GM23338 (cell line): ENCODE measurements at places on chromosomes 1 and 21. TPM values are rescaled to one million over a fixed set of nuclear protein-coding genes. Genes with fewer than 3 reads are reported as not detected.

DNA sequence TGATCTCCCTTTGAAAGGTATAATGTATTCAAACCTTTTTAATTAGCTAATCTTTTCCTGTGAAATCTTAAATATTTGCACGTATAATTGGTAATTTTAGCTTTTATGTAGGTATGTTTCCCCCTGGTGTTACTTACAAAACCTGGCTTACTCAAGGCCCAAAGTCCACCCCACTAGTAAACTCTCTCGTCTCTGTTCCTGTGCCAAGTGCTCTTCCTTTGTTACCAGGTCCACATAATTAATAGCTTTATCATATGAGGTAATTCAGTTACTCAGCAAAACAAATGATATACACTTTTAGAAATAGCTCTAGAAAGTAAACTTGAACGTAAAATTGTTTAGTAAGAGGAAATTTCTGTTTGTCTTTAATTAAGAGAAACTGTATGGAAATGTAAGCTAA, 36.7 kb downstream of the NFIA start:
- H3K4me1 ChIP-seq = peaks cover under 1% of the 10 kb centered on the region; the same call in 1 of the 2 replicates
- no peaks in the 10 kb centered on the region for H3K36me3 ChIP-seq
- DNase-seq = no peak
- no peak overlapping the region for H3K27ac ChIP-seq

Gene COL6A1
- total RNA-seq = 151 and 180 TPM in 2 replicates

DNA sequence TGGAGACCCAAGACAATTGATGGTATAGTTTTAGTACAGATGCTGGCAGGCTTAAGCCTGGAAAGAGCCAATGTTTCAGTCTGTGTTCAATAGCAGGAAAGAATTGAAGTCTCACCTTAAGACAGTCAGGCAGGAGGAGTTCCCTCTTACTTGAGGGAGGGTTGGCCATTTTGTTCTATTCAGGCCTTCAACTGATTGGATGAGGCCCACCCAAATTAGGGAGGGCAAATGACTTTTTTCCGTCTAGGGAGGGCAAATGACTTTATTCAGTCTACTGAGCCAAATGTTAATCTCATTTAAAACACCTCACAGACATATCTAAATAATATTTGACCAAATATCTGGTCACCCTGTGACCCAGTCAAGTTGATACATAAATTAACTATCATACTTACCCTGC, 31.4 kb upstream of the ELAVL4 start:
- H3K36me3 ChIP-seq = no peaks in the 10 kb centered on the region
- no peak for DNase-seq
- no peaks in the 10 kb centered on the region for H3K27me3 ChIP-seq
- H3K27ac ChIP-seq = no peak overlapping the region
- H3K4me1 ChIP-seq = no peaks in the 10 kb centered on the region

Gene IGFN1
- total RNA-seq = not detected in 2 replicates

- H3K4me3 ChIP-seq = no peak overlapping the region
- no peak for DNase-seq
- no peaks in the 10 kb centered on the region for H3K36me3 ChIP-seq
- H3K27ac ChIP-seq = no peak overlapping the region
- H3K27me3 ChIP-seq = no peaks in the 10 kb centered on the region
- no peaks in the 10 kb centered on the region for H3K4me1 ChIP-seq
Observed at GRCh38 chr1:153429266-153430165, 13.2 kb downstream of the S100A7A start.

GRCh38 chr1:186858923-186859322, 30.2 kb downstream of the PLA2G4A start:
- H3K4me1 ChIP-seq = no peaks in the 10 kb centered on the region
- H3K36me3 ChIP-seq = no peaks in the 10 kb centered on the region
- H3K4me3 ChIP-seq = no peak overlapping the region
- DNase-seq = no peak
- H3K27ac ChIP-seq = no peak overlapping the region

DNA sequence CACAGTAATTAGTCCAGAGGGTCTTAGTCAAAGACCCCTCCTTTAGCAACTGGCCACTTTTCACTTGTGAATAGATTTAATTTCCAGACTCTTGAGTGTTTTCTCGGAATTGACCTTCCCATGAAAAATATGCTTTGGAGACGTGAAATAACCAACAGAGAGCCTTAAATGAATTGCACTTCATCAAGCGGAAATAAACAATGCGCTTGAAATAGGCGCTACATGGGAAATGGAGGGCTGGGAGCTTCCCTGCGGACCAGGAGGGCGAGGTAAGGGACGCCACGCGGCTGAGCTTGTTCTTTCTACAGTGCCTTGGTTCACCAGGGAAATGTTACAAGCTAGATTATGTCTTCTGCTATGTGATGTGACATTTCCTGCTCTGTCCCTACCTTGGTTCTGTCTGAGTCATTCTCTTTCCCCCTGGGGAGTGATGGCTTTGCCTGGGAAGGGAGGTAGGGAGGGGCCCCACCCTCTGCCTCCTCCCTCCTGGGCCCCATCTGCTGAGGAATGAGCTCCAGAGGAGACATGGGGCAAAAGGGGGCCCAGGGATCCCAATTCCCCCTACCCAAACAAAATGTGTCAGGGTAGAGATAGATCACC, 619.3 kb downstream of the PTPRU start:
- no peak for DNase-seq
- no peak overlapping the region for H3K27ac ChIP-seq
- H3K4me3 ChIP-seq = no peak overlapping the region
- no peaks in the 10 kb centered on the region for H3K27me3 ChIP-seq

- no peak overlapping the region for H3K4me3 ChIP-seq
- peaks cover 23% of the 10 kb centered on the region; the same call in 1 of the 2 replicates for H3K36me3 ChIP-seq
- no peaks in the 10 kb centered on the region for H3K4me1 ChIP-seq
- H3K27me3 ChIP-seq = no peaks in the 10 kb centered on the region
- H3K27ac ChIP-seq = no peak overlapping the region
- DNase-seq = no peak
Observed at GRCh38 chr1:165899461-165899941, 72.1 kb downstream of the UCK2 start.

Gene OSCP1
- total RNA-seq = 0.58 and 2.2 TPM in 2 replicates

GRCh38 chr1:29700491-29700890, 464.2 kb downstream of the PTPRU start:
- no peak for DNase-seq
- H3K27me3 ChIP-seq = no peaks in the 10 kb centered on the region
- no peak overlapping the region for H3K27ac ChIP-seq

- DNase-seq = peak; percentile 85
- no peak overlapping the region for H3K4me3 ChIP-seq
- peaks cover 8% of the 10 kb centered on the region; the same call in 1 of the 2 replicates for H3K36me3 ChIP-seq
- H3K27me3 ChIP-seq = no peaks in the 10 kb centered on the region
- peaks cover 35% of the 10 kb centered on the region for H3K4me1 ChIP-seq
Observed at GRCh38 chr1:158095737-158096335, 84.9 kb upstream of the CD1D start.

- no peaks in the 10 kb centered on the region for H3K36me3 ChIP-seq
- no peak overlapping the region for H3K4me3 ChIP-seq
- peaks cover 8% of the 10 kb centered on the region; the same call in 1 of the 2 replicates for H3K4me1 ChIP-seq
- DNase-seq = no peak
- H3K27ac ChIP-seq = no peak overlapping the region
- H3K27me3 ChIP-seq = no peaks in the 10 kb centered on the region
Observed at GRCh38 chr1:76269155-76269554, 194.6 kb downstream of the ST6GALNAC3 start.

GRCh38 chr1:228735871-228736586, 750 bp downstream of the RHOU start:
- peak overlapping the region; percentile 73 for H3K4me3 ChIP-seq
- H3K36me3 ChIP-seq = no peaks in the 10 kb centered on the region
- H3K4me1 ChIP-seq = peaks cover 14% of the 10 kb centered on the region
- H3K27me3 ChIP-seq = peaks cover 56% of the 10 kb centered on the region
- no peak overlapping the region for H3K27ac ChIP-seq

Gene CA6
- total RNA-seq = not detected in 2 replicates

Gene S100B
- total RNA-seq = 0.23 and 1.5 TPM in 2 replicates

Gene CD53
- 0.28 and 0.93 TPM in 2 replicates for total RNA-seq

- no peak overlapping the region for H3K27ac ChIP-seq
- H3K4me3 ChIP-seq = no peak overlapping the region
Observed at GRCh38 chr21:37865156-37865555, 51.1 kb downstream of the KCNJ6 start.

DNA sequence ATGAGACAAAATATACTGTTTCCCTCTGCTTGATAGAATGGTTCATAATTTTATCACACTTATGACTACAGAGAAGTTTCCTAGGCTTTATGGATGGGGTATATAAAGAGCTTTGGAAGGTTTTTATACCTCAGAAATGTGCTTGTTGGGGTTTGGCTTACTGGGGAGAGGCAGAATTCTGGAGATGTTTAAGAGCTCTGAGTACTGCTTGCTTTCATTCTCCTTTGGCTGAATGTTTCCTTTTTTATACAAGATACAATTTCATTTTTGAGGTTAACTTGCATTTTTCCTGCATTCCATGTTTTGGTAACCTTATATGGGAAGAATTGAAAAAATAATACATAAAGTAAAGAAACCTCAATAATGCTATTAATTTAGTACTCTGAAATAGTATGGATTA, 157.7 kb upstream of the COL11A1 start:
- no peak overlapping the region for H3K4me3 ChIP-seq
- no peaks in the 10 kb centered on the region for H3K4me1 ChIP-seq

GRCh38 chr1:228073061-228073856, 9.2 kb upstream of the ARF1 start:
- H3K27ac ChIP-seq = no peak overlapping the region
- H3K4me3 ChIP-seq = no peak overlapping the region
- H3K36me3 ChIP-seq = no peaks in the 10 kb centered on the region
- DNase-seq = no peak
- H3K4me1 ChIP-seq = no peaks in the 10 kb centered on the region

DNA sequence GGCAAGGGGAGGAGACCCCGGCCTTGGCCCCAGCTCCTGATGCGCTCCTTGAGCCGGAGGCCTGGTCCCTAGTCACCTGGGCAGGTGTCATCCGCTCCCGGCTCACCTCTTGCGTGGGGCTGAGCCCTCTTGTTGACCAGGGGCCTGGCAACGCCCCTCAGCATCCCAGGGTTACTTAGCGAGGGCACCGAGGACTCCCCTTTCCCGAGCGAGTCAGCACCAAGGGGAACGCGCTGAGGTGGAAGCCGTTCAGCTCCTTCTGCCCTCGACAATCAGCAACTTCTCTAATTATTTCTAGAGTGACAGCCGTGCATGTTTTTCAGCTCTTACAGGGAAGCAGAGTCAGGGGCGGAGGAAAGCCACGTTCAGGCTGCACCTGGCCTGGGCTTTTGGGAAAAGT, 522 bp downstream of the SLC45A1 start:
- peaks cover 21% of the 10 kb centered on the region for H3K4me1 ChIP-seq
- H3K36me3 ChIP-seq = no peaks in the 10 kb centered on the region
- H3K27ac ChIP-seq = no peak overlapping the region
- DNase-seq = no peak
- H3K27me3 ChIP-seq = peaks cover 25% of the 10 kb centered on the region

- H3K27me3 ChIP-seq = no peaks in the 10 kb centered on the region
- no peak overlapping the region for H3K27ac ChIP-seq
- H3K36me3 ChIP-seq = no peaks in the 10 kb centered on the region
- H3K4me3 ChIP-seq = no peak overlapping the region
- H3K4me1 ChIP-seq = no peaks in the 10 kb centered on the region
Observed at GRCh38 chr1:119787776-119788175, 19.1 kb upstream of the HMGCS2 start.

- H3K4me1 ChIP-seq = no peaks in the 10 kb centered on the region
- no peak overlapping the region for H3K27ac ChIP-seq
- no peaks in the 10 kb centered on the region for H3K27me3 ChIP-seq
- no peaks in the 10 kb centered on the region for H3K36me3 ChIP-seq
Observed at GRCh38 chr1:206786212-206786886, 14.1 kb upstream of the IL10 start.

GRCh38 chr1:68328490-68328889, 96.2 kb upstream of the WLS start:
- no peak overlapping the region for H3K4me3 ChIP-seq
- H3K27ac ChIP-seq = no peak overlapping the region
- no peaks in the 10 kb centered on the region for H3K36me3 ChIP-seq
- no peaks in the 10 kb centered on the region for H3K27me3 ChIP-seq

DNA sequence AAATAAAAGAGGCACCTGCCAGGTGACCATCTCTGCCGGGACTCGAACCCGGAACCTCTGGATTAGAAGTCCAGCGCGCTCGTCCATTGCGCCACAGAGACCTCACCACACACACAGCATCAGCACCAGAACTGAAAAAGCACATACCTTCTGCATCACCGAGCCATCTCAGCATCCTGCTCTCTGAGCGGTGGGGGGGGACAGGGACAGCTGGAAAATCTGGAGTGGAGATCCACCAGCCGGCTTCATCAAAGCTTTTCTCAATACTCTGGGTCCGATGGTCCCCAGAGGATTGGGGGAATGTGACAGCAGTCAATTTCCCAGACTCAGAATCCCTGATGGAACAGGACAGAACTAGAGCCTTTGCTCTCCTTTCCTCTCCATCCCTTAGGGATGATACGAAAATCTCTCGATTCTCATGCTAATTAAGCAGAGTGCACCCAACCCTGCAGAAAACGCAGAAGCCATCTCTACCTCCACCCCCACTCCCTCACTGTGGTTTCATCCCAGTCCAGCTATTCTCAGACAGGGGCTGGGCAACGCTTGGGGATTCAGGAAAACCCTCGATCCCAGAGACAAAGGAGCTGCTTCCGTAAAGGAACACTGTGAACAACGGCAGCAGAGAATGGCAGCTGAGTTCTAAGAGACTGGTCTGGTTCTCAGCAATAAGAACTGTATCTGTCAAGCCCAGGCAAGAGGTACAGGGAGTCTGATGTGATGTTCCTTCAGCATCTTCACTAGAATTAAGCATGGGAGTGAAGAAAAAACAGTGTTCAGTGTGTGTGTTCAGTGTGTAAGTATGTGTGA, 29.6 kb upstream of the CADM3 start:
- H3K27me3 ChIP-seq = no peaks in the 10 kb centered on the region
- H3K4me1 ChIP-seq = peaks cover 7% of the 10 kb centered on the region; the same call in 1 of the 2 replicates
- H3K4me3 ChIP-seq = peak overlapping the region; percentile 12; the same call in 1 of the 2 replicates
- no peaks in the 10 kb centered on the region for H3K36me3 ChIP-seq

Gene LCE1E
- total RNA-seq = not detected in 2 replicates

DNA sequence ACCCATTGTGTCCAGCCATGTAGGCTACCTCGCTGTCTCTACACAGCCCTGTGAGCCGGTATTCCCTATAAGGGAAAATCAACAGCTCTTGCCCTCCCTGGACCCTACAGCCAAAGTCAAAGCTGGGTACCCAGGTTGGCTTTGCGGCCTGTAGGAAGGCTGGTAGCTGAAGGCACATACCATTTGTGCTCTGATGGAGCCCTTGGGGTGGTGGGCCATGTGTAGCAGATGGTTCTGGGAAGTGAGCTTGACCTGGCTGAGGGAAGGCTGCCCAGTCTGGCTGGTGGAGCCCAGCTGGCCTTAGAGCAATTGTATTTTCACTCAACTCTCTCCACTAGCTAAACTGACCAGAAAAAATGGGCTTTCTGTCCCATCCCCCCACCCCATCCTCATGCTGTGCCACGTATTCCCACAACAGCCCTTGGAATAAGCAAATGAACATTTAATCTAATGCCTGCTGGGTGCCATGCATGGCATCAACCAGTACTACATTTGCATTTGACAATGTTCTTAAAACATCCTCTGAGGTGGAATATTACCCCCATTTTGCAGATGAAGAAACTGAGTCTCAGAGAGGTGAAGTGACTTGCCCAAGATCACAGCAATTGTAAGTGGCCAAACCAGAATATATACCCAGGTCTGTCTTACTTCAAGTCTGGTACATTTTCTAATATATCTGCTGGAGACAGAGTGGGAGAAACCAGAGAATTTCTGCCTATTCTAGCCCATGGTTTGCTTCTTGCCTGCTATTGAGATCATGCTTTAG, 56.8 kb downstream of the NDUFS5 start:
- no peak for DNase-seq
- H3K4me3 ChIP-seq = peak overlapping the region; percentile 67

Gene OSBPL9
- total RNA-seq = 74.9 and 82.7 TPM in 2 replicates

GRCh38 chr1:107829036-107829770, 135.8 kb downstream of the VAV3 start:
- H3K36me3 ChIP-seq = no peaks in the 10 kb centered on the region
- no peak for DNase-seq
- no peak overlapping the region for H3K4me3 ChIP-seq
- H3K27me3 ChIP-seq = no peaks in the 10 kb centered on the region
